Epithelial cell of umbilical artery (primary cell): ENCODE measurements at places on chromosomes 2 and 18. TPM values are rescaled to one million over a fixed set of nuclear protein-coding genes. Genes with fewer than 3 reads are reported as not detected.

Gene KCNJ3
- total RNA-seq = not detected in 2 replicates

Gene LIMS4
- total RNA-seq = 18.1 and 25.0 TPM in 2 replicates

Gene KCMF1
- 51.6 and 53.5 TPM in 2 replicates for total RNA-seq

Gene C18orf54
- 4.9 and 6.1 TPM in 2 replicates for total RNA-seq

Gene ACMSD
- not detected in 2 replicates for total RNA-seq

Gene GPATCH11
- total RNA-seq = 6.5 and 7.1 TPM in 2 replicates

Gene SERPINB4
- total RNA-seq = under 0.01 and 0.15 TPM in 2 replicates

Gene UPP2
- total RNA-seq = not detected in 2 replicates

Gene TTC21B
- total RNA-seq = 21.0 and 24.7 TPM in 2 replicates

Gene GTF3C2
- total RNA-seq = 20.4 and 27.3 TPM in 2 replicates

Gene ACADL
- not detected in 2 replicates for total RNA-seq

Gene KCNIP3
- 0.97 and 1.1 TPM in 2 replicates for total RNA-seq

Gene ANKRD30B
- total RNA-seq = not detected in 2 replicates

Gene MRPL30
- total RNA-seq = 47.1 and 49.1 TPM in 2 replicates
